Activated CD8-positive, alpha-beta memory T cell treated with anti-CD3 and anti-CD28 coated beads for 36 hours (primary cell): ENCODE measurements at places on chromosomes 7 and 10. TPM values are rescaled to one million over a fixed set of nuclear protein-coding genes. Genes with fewer than 3 reads are reported as not detected.

The CCL26 gene
- total RNA-seq = not detected

The SFRP5 gene
- total RNA-seq = 0.11 TPM

The VTI1A gene
- 35.5 TPM for total RNA-seq

The EXOSC1 gene
- 63.3 TPM for total RNA-seq

The LLCFC1 gene
- not detected for total RNA-seq

The DCLRE1A gene
- total RNA-seq = 20.1 TPM

The TLX1 gene
- not detected for total RNA-seq

The FRG2B gene
- total RNA-seq = not detected

The SBDS gene
- total RNA-seq = 89.5 TPM

The NDUFB8 gene
- 324 TPM for total RNA-seq

The SAMD8 gene
- total RNA-seq = 15.4 TPM

The C10orf105 gene
- 0.15 TPM for total RNA-seq

The SEMA4G gene
- 0.71 TPM for total RNA-seq

The ZNF488 gene
- 0.34 TPM for total RNA-seq

The MYOZ1 gene
- not detected for total RNA-seq

The SVOPL gene
- not detected for total RNA-seq

The NEUROD6 gene
- total RNA-seq = not detected

The NUP42 gene
- total RNA-seq = 43.7 TPM

The ZNF485 gene
- 6.5 TPM for total RNA-seq

The GIMAP5 gene
- total RNA-seq = 60.1 TPM

The SLC26A3 gene
- total RNA-seq = not detected

The HOXA3 gene
- total RNA-seq = not detected

The FGL2 gene
- 2.1 TPM for total RNA-seq

The ITIH2 gene
- not detected for total RNA-seq

The IFIT1B gene
- not detected for total RNA-seq

The DGKI gene
- total RNA-seq = 1.3 TPM

The BHLHA15 gene
- total RNA-seq = 0.36 TPM
